Stimulated activated CD4-positive, alpha-beta T cell treated with anti-CD3 and anti-CD28 coated beads, TNF-alpha, amount 100 ng/mL, for 1 hour (primary cell): ENCODE measurements at places on chromosomes 6 and 20.

GRCh38 chr20:34262488-34263288 lies 21.5 kb downstream of the ASIP start:
- DNase-seq: no peak

DNA sequence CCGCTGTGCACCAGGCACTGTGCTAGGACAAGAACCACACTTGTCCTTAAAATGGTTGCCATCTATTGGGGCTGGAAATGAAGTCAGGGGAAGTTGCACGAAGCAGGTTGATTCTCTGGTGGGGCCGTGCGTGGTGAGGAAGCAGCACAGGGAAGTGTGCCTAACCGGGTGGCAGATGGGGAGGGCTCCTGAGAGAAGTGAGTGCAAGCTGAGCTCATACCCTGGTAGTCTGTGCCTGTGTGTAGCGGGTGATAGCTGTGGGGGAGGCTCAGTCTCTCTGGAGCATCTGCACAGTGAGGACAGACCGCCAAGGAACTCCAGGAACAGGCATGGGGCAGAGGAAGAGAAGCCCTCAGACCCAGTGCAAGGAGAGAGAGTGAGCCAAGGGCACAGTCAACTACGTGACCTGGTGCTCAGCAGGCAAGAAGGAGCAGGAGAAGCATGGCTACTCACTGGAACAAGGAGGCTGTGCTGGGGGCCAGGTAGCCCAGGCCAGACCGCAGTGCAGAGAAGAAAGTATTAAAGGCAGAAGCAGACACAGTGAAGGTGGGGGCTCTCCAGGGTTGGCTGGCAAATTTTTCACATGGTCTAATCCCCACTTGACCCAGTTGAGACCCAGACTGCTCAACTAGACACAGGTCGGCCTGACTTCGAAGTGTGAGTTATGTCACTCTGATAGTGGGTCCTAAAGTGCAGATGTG lies 155.0 kb downstream of the CDH26 start:
- DNase-seq: no peak

GRCh38 chr6:105170059-105170458 lies 9.8 kb downstream of the POPDC3 start:
- no peak for DNase-seq

DNA sequence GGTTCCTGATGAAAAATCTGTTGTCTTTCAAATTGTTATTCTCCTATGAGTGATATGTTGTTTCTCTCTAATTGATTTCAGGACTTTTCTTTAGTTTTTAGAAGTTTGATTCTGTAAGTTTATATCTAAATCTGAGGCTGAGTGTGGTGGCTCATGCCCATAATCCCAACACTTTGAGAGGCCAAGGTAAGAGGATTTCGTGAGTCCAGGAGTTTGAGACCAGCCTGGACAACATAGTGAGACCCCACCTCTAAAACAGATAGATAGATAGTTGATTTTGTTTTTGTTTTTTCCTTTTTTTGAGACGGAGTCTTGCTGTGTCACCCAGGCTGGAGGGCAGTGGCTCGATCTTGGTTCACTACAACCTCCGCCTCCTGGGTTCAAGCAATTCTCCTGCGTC lies 64.6 kb downstream of the PTPRA start:
- no peak for DNase-seq

DNA sequence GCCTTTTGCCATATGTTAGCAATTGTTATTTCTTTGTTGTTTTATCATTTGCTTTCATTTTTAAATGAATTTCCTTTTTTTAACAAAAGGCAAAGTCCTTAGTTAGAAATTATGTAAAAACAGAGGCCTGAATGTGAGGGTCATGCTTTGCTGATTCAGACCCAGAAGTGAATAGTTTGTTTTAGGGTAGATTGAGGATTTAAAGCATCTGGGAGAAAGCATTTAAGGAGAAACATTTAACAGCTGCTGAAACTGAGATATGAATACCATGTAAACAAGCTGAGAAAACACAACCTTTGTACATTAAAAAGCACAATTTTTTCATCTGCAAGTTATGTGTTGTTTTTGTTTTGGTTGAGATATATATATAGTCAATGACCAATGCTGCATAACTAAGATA lies 8.0 kb downstream of the HTR1B start:
- no peak for DNase-seq

DNA sequence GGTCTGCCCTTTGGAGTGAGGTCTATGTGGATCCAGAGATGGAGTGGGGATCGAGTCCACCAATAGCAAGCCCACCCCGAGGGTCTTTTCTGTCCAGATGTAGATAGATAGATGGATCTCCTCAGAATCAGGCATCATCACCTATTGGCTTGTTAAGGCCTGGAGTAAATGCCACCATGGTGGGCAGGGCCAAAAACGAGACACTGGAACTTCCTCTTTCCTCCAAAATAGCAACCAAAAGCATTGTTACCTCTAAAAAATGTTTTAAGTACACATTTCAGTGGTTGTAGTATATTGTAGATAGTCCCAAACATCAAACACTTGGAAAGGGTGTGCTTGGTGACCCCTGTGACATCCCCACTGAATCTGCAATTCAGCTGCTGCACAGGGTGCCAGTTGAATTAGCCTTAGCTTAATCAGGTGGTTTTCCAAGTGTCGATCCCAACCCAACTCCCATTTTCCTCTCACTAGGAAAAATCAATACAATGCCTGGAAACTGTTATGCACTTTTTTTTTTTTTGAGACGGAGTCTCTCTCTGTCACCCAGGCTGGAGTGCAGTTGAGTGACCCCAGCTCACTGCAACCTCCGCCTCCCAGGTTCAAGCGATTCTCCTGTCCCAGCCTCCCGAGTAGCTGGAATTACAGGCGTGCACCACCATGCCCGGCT lies 35.0 kb upstream of the NELFCD start:
- DNase-seq: no peak

DNA sequence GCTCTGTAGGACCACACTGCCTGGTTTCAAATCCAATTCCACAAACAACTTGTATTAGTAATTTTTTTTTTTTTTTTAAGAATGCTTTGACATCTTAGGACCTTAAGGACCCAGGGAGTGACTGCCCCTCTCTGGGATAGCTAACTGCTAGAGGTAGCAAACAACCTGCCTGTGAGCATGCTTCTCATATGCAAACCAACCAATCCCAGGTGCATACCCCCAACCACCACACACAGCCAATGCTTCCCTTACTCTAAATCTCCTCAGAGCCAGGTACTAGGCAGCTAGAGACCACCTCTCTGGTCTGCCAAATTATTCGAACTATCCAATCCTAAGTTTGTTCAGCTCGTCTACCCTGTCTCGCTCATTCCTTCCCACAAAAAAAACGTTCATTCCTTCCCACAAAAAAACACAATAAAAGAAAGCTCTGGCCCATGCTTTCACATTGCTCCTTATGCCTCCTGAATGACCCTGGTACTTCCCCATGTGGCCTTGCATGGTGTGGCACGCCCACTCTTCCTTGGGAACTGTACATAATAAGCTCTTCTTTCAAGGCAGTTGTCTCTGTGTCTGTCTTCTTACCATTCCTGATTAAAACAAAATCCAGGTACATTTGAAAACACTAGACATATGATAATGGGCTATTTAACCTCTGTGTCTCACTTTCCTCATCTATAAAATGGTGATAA lies 6.4 kb downstream of the SERAC1 start:
- no peak for DNase-seq

DNA sequence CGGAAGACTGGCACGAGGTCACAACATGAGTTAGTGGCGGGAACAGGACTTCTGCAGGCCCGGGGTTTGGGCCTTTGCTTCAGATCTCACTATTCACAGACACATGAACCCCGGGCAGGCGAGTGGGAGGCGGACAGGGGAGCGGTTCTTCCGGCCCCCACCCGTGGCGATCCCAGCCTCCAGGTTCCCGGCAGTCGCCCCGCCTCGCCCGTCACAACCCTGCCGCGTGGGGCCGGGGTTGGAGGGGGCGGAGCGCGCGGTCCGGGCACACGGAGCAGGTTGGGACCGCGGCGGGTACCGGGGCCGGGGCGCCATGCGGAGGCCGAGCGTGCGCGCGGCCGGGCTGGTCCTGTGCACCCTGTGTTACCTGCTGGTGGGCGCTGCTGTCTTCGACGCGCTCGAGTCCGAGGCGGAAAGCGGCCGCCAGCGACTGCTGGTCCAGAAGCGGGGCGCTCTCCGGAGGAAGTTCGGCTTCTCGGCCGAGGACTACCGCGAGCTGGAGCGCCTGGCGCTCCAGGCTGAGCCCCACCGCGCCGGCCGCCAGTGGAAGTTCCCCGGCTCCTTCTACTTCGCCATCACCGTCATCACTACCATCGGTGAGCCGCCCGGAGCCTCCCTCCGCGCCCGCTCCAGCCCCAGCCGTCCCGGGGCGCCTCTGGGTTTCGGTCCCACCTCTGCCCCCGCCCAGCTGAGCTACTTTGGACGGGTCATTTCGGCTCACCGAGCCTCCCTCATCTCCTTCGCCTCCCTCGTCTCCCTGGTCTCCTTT lies at the start of gene KCNK15:
Gene KCNK15 (plus strand): TSS at position 268 of the 769 bp plus-strand sequence. CDS start 46 bp downstream, at position 314.
- DNase-seq: no peak

- no peak for DNase-seq
These were observed 129.7 kb downstream of the SNX5 start for GRCh38 chr20:17838921-17839320.

- DNase-seq: no peak
These were observed 94.2 kb downstream of the CDS2 start for GRCh38 chr20:5221061-5221430.

- DNase-seq: no peak
These were observed 18.8 kb downstream of the ZKSCAN3 start for GRCh38 chr6:28368522-28368921.

- no peak for DNase-seq
These were observed 22.2 kb downstream of the PDE10A start for GRCh38 chr6:165640806-165641205.

- DNase-seq: no peak
These were observed 146.1 kb downstream of the LMBRD1 start for GRCh38 chr6:69650703-69651102.

DNA sequence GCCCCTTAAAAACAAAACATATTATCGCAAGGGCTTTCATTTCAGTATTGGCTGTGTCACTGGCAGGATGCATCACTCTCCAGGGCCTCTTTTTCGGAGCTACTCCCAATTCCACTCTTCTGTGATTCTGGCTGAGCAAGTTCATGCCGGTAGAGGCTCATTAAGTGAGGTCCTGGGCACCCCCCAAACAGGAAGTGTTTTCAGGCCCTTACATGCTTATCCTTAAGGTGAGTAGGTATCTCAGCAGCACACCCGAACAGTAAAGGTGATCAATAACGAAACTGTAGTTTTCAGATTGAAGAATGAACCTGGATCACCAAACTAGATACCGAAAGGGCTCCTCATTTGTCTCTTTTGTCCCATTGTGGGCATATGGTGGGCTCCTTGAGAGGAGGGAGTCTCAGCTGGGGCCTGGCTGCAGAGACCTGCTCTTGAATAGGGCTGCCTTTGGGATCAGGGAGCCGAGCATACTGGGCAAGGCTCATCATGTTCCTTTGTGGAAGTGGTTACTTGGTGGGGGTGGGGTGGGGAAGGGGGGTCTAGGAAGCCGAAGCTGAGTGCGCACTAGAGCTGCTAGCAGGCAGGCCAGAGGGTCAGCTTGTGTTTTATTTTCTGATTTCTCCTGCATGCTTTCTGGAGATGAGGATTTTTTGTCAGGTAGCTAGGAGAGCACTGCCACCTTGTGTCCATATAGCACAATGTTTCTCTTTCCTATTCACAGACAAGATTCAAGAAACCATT lies 65.2 kb downstream of the CDS2 start:
- no peak for DNase-seq

DNA sequence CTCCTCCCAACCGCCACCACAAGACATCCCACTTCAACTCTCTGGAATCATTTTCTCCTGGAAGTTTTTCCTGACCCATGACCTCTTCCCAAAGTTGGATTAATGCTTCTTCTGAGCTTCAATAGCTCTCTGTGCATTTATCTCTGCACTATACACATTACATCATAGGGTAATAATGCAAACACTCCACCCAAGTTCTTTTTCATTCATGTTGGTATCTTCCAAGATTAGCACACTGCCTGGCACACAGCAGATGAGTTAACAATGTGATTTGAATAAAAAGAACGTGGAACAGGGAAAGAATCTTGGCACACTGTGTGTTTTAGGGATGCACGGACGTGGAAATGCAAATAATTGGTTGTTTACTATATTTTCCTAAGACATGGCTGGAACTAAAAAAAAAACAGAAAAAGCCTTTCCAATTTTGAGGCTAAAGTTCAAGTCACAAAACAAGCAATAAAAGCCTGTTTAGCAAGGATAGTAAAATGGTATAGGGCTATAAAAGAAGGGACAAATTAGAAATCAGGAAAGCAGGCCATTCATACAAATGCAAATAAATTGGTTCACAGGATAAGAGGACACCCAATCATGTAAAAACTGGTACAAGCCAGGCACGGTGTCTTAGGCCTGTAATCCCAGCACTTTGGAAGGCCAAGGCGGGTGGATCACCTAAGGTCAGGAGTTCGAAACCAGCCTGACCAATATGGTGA lies 1.6 kb upstream of the FAM135A start:
- no peak for DNase-seq

DNA sequence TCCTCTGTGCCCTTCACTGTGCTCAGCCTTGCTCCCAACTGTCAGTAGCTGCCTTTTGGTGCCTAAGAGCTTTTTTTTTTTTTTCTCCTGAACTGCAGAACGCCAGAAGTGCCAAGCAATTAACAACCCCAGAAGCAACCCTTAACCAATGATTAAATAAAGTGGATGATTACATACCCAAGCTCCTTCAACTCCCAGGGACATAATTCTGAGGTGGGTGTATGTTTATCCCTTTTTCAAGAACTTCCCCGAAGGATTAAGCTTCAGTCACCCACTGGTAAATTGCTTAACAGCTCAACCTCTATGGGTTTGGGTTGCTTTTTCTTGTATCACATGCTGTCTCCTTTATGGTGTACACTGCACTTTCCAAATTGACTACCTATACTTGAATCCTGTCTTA lies 41.1 kb downstream of the KLHL31 start:
- DNase-seq: no peak

- no peak for DNase-seq
These were observed 2.7 kb downstream of the SLC17A2 start for GRCh38 chr6:25927756-25928216.

GRCh38 chr20:31566658-31567379 lies 38.3 kb upstream of the ID1 start:
- no peak for DNase-seq
